Activated CD8-positive, alpha-beta memory T cell treated with anti-CD3 and anti-CD28 coated beads for 24 hours (primary cell): ENCODE measurements at places on chromosomes 6 and 20.
A peak's percentile ranks its signal among the peaks of the same experiment; 100 is the strongest.

- DNase-seq, result no peak
These were observed 96.9 kb downstream of the TCP11 start for GRCh38 chr6:35044145-35044745.

DNA sequence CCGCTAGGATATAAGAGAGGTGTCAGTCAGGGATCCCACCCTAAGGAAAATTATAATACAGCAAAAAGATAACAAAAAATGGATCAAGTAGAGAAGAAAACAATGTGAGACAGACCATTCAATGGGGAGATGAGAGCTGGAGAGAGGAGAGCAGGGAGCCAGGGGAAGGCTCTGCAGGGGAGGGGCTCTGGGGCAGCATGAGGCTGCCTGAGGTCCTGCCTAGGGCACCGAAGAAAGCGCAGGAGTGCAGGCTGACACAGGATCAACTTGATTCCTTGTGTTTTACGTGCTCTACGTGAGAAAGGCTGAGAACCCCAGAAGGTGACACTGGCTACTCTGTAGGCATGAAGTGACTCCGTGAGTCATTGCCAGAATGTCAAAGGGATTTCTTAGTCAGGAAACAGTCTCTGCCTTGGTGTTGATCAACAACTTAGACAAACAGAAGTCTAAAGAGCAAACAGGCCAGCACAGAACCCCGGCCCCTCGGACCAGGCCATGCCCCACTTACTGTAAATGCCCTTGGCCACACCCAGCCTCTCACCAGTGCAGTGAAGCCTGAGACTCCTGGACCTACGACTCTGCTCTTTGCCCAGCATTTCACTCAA is 290.1 kb upstream of the PRDM1 start:
- DNase-seq, result no peak

DNA sequence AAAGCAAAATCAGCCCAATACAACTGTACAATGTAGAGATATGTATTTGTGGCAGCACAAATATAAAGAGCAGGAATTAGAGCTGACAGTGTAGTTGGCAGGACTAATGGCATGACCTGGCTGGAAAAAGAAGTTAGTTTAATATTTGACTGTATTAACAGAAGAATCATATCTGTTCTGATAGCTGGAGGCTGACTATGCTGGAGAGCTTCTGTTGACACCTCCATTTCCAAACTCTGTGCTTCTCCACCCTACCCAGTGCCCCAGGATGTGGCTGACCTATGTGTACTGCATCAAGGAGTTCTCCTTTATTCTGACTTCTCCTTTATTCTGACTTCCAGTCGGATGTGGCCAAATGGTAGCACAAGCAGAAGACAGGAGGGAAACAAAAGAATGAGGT is 299.3 kb downstream of the PKHD1 start:
- no peak for DNase-seq

DNA sequence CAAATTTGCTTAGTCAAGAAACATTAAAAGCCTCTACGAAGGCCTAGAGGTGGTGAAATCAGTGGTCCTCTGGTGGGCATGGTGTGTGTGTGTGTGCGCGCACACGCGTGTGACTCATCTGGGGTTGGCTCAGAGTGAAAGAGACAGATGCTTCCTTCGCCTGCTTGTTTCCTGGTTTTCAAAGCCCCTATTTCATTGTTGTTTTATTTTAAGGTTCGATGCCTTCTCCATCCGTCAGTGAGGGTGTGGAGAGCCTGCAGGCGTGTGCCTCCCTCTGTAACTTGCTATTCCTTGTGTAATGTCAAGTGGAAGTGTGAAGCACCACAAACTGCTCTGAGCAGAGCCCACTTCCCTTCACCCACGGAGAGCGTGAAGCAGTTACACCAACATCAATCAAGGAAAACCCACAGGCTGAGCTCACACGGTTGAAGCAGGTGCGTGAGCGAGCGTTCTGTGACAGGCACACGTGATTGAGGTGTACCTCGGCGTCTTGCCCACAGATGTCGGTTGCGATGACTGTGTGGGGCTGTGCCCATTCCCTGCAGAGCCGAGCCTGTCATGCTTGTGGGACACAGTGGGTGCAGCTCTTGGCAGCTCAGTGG is 233.9 kb downstream of the PRL start:
- peak; percentile 72 for DNase-seq

DNA sequence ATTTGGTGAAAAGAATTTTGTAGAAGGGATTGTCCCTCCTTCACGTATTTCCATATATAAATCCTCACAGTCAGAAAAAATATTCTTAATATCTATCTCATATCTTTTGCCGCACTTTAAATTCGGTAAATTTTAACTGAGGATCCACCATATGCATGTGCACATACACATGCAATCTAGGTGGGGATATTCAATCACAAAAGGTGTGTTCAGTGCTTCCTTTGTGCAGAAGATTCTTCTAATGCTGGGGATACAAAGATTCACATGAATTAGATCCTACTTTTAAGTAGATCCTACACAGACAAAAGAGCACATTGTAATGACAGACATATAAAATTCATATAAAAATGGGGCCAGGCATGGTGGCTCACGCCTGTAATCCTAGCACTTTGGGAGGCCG is 13.6 kb upstream of the HLA-DRB1 start:
- DNase-seq, result no peak

- no peak for DNase-seq
These were observed 155.0 kb downstream of the GRM1 start for GRCh38 chr6:146183831-146184230.

- DNase-seq, result no peak
These were observed 24.4 kb downstream of the SYNDIG1 start for GRCh38 chr20:24493661-24494459.

DNA sequence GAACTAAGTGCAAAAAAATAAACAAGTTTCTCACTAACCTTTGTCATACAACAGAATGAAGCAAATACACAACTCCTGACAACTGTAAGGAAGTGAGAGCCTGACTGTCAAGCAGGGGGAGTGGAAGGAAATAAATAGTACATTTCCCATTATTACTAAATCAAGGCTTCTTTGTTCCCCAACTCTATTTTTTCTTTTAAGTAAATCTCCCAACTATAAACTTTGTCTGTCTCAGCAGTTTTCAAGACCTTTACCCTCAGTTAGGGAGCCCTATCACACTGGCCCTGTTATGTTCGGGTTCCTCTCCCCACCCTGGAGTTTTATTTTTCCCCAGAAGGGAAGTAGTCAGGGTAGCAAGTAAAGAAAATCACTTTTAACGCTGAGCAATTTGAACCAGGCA is 24.1 kb upstream of the IPCEF1 start:
- DNase-seq, result no peak

GRCh38 chr6:121548131-121548530 is 112.7 kb downstream of the GJA1 start:
- no peak for DNase-seq

DNA sequence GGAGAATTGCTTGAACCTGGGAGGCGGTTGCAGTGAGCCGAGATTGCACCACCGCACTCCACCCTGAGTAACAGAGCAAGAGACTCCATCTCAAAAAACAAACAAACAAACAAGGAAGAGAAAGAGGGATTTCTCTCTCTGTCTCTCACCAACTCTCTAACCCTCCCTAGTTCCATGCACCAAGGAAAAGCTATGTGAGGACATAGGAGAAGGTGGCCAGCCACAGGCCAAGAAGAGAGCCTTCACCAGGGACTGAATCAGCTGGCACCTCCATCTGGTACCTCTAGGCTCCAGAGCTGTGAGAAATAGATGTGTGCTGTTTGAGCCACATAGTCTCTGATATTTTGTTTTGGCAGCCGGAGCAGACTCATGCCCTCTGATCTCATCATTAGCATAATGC is 9.0 kb upstream of the FAM110A start:
- no peak for DNase-seq

DNA sequence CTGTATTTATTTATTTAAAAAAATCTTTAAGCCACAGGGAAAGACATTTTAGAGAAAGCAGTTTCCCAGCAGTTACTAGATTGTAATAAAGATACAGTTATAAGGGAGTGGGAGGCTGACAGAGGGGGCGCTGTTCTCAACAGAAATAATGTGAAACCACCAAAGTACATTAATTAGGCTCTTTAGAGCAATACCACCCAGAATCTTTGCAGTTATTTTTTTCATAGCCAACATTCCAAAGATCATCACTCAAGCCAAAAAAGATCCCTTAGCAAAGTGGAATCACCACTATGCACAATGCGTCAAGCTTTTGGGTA is 331.3 kb upstream of the DEFB112 start:
- DNase-seq, result no peak

DNA sequence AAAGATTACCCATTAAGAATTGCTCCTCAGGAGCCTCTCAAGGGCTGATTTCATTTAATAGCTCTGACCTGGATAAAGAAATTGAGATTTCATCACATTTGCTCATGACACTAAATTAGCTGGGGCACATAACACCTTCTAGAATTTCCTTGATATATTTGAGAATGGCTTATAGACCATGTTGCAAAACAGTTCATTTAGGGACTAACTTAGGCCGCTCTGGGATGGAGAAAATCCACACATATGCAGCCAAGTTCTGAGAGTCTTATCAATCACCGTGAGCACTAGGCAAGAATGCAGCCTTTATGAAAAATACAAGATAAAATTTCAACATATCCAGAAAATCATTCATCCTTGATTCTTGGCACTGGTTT is 91.0 kb upstream of the MCHR2 start:
- DNase-seq, result no peak

- no peak for DNase-seq
These were observed 313.7 kb downstream of the SOX4 start for GRCh38 chr6:21907291-21907690.

DNA sequence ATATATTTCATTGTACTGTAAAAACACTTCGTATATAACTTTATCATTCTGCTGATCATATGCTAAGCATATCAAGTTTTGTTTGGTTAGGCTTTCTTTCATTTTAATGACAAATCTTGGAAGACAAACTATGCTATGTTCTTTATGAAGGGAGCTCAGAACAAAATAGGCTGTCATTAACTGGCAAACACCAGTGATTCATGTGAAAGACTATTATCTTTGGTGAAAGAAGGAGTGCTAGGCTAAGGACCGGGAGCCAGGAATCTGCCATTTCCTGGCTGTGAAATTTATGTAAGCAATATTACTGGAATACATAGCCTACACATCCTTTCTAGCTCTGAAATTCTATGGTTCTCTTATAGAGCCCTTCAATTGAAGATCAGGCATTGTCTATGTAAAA is 136.2 kb upstream of the CCN2 start:
- no peak for DNase-seq

- DNase-seq, result peak; percentile 33
These were observed 6.5 kb upstream of the NPBWR2 start for GRCh38 chr20:64113796-64114355.

DNA sequence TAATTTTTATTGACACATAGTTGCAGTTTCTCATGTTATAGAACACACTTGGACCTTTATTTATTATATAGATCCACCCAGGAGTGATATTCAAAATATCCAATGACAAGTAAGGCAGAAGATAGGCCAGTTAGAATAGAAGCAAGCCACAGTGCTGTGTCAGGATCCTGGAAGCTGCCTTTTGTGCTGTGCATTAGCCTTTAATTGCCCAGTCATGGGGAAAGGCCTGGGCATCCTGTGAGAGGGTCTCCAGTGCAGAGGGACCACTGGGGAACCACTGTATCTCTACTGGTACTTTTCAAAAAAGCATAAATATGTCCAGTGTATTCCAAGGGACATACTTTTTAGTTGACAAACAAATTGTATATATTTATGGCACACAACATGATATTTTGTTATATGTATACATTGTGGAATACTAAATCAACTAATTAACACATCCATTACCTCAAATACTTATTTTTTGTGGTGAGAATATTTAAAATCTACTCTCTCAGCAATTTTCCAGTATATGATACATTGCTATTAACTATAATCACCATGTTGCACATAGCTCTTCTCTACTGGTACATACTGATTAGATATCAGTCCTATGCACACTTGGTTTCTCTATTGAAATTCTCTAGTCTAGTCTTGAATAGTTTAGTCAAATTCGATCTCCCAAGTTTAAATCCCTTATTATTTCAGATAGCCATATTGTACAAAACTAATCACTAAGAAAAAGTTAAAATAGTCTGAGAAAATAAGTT is 59.5 kb downstream of the CDC40 start:
- DNase-seq, result no peak

DNA sequence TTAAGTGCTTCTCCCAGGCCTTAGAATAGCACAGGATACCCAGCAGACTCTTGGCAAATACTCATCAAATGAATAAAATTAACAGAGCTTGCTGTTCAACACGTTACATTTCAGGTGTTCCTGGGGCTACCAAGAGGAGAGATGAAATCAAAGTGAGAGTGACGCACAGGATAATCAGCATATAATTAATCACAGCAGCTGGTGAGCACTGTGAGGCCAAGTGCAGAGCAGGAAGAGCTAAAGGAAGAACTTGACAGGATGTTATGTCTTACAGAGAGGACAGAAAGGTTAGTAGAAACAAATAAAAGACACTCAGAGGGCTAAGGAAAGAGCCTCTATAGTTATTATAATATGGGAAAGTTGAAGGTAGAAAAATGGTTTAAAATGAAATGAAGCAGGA is 8.8 kb downstream of the PPIL1 start:
- DNase-seq, result no peak

- DNase-seq, result no peak
These were observed 8.9 kb downstream of the FAM217B start for GRCh38 chr20:59948828-59949720.
